Natural killer cell (primary cell): ENCODE measurements at places on chromosomes 1 and 21.
A peak's percentile ranks its signal among the peaks of the same experiment; 100 is the strongest.

- DNase-seq = no peak
- no peak overlapping the region for H3K27ac ChIP-seq
- no peaks in the 10 kb centered on the region for H3K4me1 ChIP-seq
- no peaks in the 10 kb centered on the region for H3K27me3 ChIP-seq
These were observed 6.2 kb downstream of the CROCC start for GRCh38 chr1:16927711-16928485.

DNA sequence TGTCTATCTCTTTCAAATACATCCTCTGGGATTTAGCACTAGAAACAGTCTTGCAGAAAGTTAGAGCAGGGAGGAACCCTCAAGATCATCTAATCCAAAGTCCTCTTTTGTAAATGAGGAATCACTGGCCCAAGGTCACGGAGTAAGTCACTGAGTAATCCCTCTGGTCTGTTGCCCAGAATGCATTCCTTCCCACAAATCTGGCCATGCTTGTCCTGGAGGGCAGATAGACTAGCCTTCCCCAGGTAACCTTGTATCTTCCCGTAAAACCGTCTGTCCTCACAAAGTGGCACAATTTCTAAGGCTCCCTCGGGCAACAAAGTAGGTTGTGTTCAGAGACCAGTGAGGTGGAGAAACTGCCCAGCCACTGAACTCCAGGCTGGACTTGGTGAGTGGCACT lies 46.2 kb downstream of the DDR2 start:
- DNase-seq = no peak
- H3K27me3 ChIP-seq = no peaks in the 10 kb centered on the region
- no peak overlapping the region for H3K4me3 ChIP-seq
- H3K27ac ChIP-seq = no peak overlapping the region
- H3K36me3 ChIP-seq = no peaks in the 10 kb centered on the region

GRCh38 chr1:181208083-181208482 lies 119.6 kb downstream of the IER5 start:
- peaks cover 2% of the 10 kb centered on the region for H3K27me3 ChIP-seq
- H3K4me1 ChIP-seq = no peaks in the 10 kb centered on the region
- no peak for DNase-seq
- H3K36me3 ChIP-seq = no peaks in the 10 kb centered on the region
- no peak overlapping the region for H3K27ac ChIP-seq
- no peak overlapping the region for H3K4me3 ChIP-seq

- no peaks in the 10 kb centered on the region for H3K36me3 ChIP-seq
- no peak for DNase-seq
- no peaks in the 10 kb centered on the region for H3K4me1 ChIP-seq
- H3K27me3 ChIP-seq = no peaks in the 10 kb centered on the region
- no peak overlapping the region for H3K27ac ChIP-seq
These were observed 67.7 kb downstream of the MPZL1 start for GRCh38 chr1:167789501-167789900.

- no peak overlapping the region for H3K27ac ChIP-seq
- no peaks in the 10 kb centered on the region for H3K27me3 ChIP-seq
- no peaks in the 10 kb centered on the region for H3K4me1 ChIP-seq
- no peak overlapping the region for H3K4me3 ChIP-seq
These were observed 63.8 kb downstream of the ARHGEF10L start for GRCh38 chr1:17603091-17603841.

DNA sequence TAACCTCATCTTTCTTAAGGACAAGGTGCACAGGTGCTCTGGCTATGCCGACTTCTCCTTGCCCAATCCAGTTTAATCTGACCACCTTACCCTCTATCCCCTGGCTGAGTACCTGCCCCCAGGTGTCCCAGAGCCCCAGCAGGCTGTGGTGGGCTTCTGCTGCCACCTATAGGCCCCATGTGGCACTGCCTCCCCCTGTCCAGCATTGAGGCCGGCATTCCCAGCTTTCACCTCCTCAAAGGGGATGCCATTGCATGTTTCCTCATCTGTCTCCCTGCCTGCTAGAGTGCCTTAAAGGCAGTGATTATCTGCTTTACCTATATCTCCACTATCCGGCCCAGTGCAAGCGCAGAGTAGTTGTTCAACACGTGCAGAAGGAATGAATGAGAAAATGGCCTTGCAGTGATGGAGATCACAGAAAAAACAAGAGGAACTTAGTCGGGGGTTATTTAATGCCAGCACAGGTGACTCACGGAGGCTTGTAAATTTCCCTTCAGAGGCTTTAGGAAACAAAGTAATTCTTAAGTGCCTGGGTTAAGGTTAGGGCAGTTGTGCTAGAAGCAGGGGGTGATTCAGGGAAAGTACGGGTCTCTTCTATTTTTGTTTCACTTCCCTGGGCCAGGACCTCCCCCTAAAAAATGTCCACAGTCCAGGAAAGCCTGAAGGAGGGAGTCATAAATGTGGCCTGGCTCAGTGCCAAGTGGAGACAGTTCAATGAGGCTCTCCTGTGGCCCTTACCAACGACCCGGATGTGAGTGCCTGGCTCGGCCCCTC lies 131.8 kb upstream of the NGF start:
- H3K27me3 ChIP-seq = no peaks in the 10 kb centered on the region
- no peaks in the 10 kb centered on the region for H3K36me3 ChIP-seq
- H3K4me3 ChIP-seq = no peak overlapping the region

DNA sequence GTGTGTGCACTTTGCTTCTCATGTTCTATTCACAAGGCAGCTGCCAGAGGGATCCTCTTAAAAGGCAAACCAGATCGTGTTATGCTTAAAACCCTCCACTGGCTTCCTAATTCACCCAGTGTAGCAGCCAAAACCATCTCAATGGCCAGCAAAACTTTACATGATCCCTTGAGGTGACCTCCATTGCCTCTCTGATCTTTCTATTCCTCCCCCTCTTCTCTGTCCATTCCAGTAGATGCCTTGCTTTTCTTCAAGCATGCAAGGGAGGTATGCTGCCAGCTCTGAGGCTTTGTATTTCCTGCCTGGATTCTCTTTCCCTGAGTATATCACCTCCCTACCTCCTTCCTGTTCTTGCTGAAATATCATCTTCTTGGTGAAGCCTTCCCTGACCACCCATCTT lies 93.2 kb upstream of the KCNK2 start:
- H3K36me3 ChIP-seq = no peaks in the 10 kb centered on the region
- no peaks in the 10 kb centered on the region for H3K4me1 ChIP-seq
- DNase-seq = no peak

DNA sequence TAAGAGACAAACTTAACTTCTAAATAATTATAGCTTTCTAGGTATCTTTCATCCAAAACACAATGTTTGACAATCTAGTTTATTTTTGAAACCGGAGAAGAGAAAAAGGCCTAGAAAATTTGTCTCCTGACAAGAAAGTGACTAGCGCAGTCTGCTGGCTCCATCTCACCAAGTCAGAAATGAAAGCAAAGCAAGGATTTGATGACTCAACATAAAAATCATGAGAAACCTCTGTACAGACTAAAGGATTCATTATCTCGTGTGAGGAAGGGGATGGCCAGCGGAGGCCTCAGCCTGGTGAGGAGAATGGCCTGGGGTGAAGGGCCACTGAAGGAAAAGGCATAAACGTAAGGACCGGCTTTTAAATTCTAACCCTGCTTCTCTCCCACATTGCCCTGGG lies 20.0 kb upstream of the TSNAX start:
- H3K36me3 ChIP-seq = no peaks in the 10 kb centered on the region
- H3K4me3 ChIP-seq = no peak overlapping the region
- no peaks in the 10 kb centered on the region for H3K27me3 ChIP-seq
- H3K27ac ChIP-seq = no peak overlapping the region

GRCh38 chr1:61241973-61242381 lies 159.6 kb downstream of the NFIA start:
- peaks cover 2% of the 10 kb centered on the region for H3K27me3 ChIP-seq
- H3K4me3 ChIP-seq = no peak overlapping the region
- H3K27ac ChIP-seq = no peak overlapping the region
- H3K36me3 ChIP-seq = no peaks in the 10 kb centered on the region

DNA sequence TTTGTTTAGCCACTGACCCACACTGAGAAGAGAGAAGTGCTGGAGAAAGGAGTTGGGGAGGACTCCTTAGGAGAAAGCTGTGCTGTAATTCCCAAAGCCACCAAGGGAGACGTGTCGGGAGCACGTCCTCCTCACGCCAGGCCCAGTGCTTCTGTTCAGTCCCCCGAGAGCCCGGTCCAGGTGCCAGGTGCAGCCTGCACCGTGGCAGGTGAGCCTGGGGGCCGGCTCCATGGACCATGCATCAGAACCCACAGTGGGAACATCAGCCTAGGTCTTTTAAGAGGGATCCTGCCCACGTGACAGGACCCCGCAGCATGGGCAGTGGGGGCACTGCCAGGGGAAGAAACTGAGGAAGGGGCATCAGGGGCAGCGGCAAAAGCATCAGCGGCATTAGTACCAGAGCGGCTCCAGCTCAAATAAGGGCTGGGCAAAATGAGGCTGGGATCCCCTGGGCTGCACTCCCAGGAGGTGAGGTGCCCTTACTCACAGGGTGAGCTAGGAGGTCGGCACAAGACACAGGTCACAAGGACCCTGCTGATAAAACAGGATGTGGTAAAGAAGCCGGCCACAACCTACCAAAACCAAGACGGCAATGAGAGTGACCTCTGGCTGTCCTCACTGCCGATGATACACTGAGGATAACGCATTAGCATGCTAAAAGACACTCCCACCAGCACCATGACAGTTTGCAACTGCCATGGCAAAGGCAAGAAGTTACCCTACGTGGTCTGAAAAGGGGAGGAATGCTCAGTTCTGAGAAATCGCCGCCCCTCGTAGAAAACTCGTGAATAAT lies 24.6 kb upstream of the PRDM15 start:
- no peak overlapping the region for H3K27ac ChIP-seq
- H3K27me3 ChIP-seq = no peaks in the 10 kb centered on the region
- DNase-seq = no peak

GRCh38 chr1:233791721-233792120 lies 112.8 kb upstream of the SLC35F3 start:
- no peaks in the 10 kb centered on the region for H3K4me1 ChIP-seq
- H3K27ac ChIP-seq = no peak overlapping the region
- no peak for DNase-seq
- no peaks in the 10 kb centered on the region for H3K27me3 ChIP-seq
- H3K4me3 ChIP-seq = no peak overlapping the region

- no peak overlapping the region for H3K27ac ChIP-seq
- no peaks in the 10 kb centered on the region for H3K4me1 ChIP-seq
- H3K36me3 ChIP-seq = no peaks in the 10 kb centered on the region
- no peak overlapping the region for H3K4me3 ChIP-seq
- no peaks in the 10 kb centered on the region for H3K27me3 ChIP-seq
These were observed 101.0 kb downstream of the SPATA46 start for GRCh38 chr1:162275622-162276175.

DNA sequence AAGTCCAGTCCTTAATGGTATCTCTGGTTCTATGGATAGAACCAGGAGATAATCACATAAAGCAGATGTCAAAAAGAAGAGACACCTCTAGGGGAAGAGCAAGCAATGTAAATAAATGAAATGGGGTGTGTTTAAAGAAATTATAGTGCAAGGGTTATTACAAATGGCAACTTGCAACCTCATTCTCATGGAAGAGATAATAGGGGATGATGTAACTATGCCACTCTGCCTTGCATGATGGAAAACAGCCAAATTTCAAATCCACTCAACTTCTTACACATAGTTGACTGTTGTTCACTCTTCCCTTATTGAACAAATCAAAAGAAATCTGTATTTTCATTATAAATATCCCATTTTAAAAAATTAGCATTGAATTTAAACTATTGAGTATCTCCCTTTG lies 274.0 kb upstream of the TMPRSS15 start:
- DNase-seq = no peak
- H3K4me1 ChIP-seq = no peaks in the 10 kb centered on the region

GRCh38 chr1:62144238-62144831 lies 50.3 kb upstream of the L1TD1 start:
- H3K36me3 ChIP-seq = no peaks in the 10 kb centered on the region
- no peaks in the 10 kb centered on the region for H3K4me1 ChIP-seq
- no peaks in the 10 kb centered on the region for H3K27me3 ChIP-seq
- no peak overlapping the region for H3K4me3 ChIP-seq
- DNase-seq = peak; percentile 43

DNA sequence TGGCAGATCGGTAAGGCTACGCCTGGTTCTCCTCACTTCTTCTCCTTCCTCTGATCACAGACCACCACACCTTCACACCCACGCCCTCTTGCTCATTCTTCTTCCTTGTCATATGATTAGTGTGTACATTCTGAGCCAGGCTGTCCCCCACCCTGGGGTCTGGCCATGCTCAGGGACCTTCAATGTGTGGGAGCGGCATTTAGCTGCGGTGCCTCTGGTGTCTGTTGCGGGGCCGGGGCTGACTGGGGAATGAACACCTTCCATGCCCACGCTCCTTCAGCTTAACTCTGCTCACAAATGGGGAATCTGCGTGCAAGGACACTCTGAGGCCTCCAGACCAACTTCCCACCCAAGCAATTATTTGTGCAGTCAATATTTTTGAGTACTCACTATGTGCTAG lies 29.4 kb downstream of the QSOX1 start:
- H3K36me3 ChIP-seq = peaks cover 33% of the 10 kb centered on the region
- no peak overlapping the region for H3K27ac ChIP-seq
- H3K27me3 ChIP-seq = no peaks in the 10 kb centered on the region
- H3K4me3 ChIP-seq = no peak overlapping the region
- peaks cover 8% of the 10 kb centered on the region for H3K4me1 ChIP-seq

DNA sequence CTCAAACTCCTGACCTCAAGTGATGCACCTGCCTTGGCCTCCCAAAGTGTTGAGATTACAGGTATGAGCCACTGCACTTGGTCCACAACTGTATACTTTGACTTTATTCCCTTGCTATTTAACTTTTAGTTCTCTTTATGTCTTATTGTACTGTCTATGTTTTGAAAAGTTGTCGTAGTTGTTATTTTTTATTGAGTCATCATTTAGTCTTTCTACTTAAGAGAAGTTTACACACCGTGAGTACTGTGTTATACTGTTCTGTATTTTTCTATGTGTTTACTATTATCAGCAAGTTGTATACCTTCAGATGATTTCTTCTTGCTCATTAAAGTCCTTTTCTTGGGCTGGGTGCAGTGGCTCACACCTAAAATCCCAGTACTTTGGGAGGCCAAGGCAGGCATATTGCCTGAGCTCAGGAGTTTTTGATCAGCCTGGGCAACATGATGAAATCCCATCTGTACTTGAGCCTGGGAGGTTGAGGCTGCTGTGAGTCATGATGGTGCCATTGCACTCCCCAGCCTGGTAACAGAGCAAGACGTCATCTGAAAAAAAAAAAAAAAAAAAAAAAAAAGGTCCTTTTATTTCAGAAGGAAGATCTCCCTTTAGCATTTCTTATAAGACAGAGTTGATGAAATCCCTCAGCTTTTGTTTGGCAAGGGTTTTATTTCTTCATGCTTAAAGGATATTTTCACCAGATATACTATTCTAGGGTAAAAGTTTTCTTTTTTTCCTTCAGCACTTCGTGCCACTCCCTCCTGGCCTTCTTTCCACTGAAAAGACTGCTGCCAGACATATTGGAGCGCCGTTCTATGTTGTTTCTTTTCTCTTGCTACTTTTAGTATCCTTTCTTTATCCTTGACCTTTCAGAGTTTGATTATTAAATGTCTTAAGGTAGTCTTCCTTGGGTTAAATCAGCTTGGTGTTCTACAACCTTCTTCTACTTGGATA lies 47.6 kb downstream of the TNFSF18 start:
- no peak overlapping the region for H3K4me3 ChIP-seq
- no peaks in the 10 kb centered on the region for H3K36me3 ChIP-seq
- no peaks in the 10 kb centered on the region for H3K4me1 ChIP-seq
- no peak overlapping the region for H3K27ac ChIP-seq
- DNase-seq = no peak
- H3K27me3 ChIP-seq = no peaks in the 10 kb centered on the region

- no peaks in the 10 kb centered on the region for H3K27me3 ChIP-seq
- no peaks in the 10 kb centered on the region for H3K36me3 ChIP-seq
- H3K4me3 ChIP-seq = no peak overlapping the region
- no peak overlapping the region for H3K27ac ChIP-seq
These were observed 24.0 kb upstream of the CDC7 start for GRCh38 chr1:91476533-91477217.

GRCh38 chr1:109427171-109427467 lies 871 bp upstream of the PSMA5 start:
- H3K27ac ChIP-seq = peak overlapping the region; percentile 96
- peaks cover 2% of the 10 kb centered on the region for H3K36me3 ChIP-seq
- H3K4me3 ChIP-seq = peak overlapping the region; percentile 94
- H3K4me1 ChIP-seq = peaks cover 17% of the 10 kb centered on the region
